ENCODE measurements at places on chromosomes 2 and 18. TPM values are rescaled to one million over a fixed set of nuclear protein-coding genes. Genes with fewer than 3 reads are reported as not detected.

The FAHD2B gene
- total RNA-seq: 5.8 TPM

The ZNF385B gene
- not detected for total RNA-seq

The ELOA2 gene
- total RNA-seq: not detected

The PRADC1 gene
- 21.0 TPM for total RNA-seq

The CD8B2 gene
- not detected for total RNA-seq

The PLEKHB2 gene
- total RNA-seq: 101 TPM

The HOXD11 gene
- not detected for total RNA-seq

The NYAP2 gene
- total RNA-seq: not detected

The NPHP1 gene
- 2.7 TPM for total RNA-seq

The TSPYL6 gene
- total RNA-seq: not detected

The GALNT3 gene
- total RNA-seq: 0.09 TPM

The FHOD3 gene
- total RNA-seq: 4.0 TPM

The NABP1 gene
- 44.1 TPM for total RNA-seq

The ITGA4 gene
- total RNA-seq: 22.4 TPM

The L3MBTL4 gene
- total RNA-seq: not detected

The AQP12B gene
- total RNA-seq: not detected

The MLPH gene
- not detected for total RNA-seq

The PPM1G gene
- total RNA-seq: 157 TPM

The IL1F10 gene
- not detected for total RNA-seq

The SPP2 gene
- not detected for total RNA-seq

The CELF4 gene
- total RNA-seq: not detected

The KIAA2012 gene
- total RNA-seq: not detected

The TEKT4 gene
- not detected for total RNA-seq

The TXNDC2 gene
- total RNA-seq: not detected

The MARCO gene
- total RNA-seq: not detected

The VWA3B gene
- not detected for total RNA-seq

The IL36A gene
- 0.09 TPM for total RNA-seq

The TFPI gene
- total RNA-seq: 294 TPM

The LRRTM4 gene
- total RNA-seq: not detected
